ENCODE measurements at places on chromosomes 5 and 9.

- DNase-seq = peak; percentile 97
These were observed 224.7 kb upstream of the GRAMD2B start for GRCh38 chr5:126198531-126198930.

- DNase-seq = no peak
These were observed 12.5 kb upstream of the LPAR1 start for GRCh38 chr9:111050819-111051218.

- DNase-seq = no peak
These were observed 196.5 kb upstream of the EFNA5 start for GRCh38 chr5:107867266-107867665.

- DNase-seq = no peak
These were observed 227.7 kb downstream of the SMARCA2 start for GRCh38 chr9:2242831-2243330.
